ENCODE measurements at places on chromosomes 4 and X.

- no peak for DNase-seq
Observed at GRCh38 chr4:147826288-147826646, 94.4 kb downstream of the ARHGAP10 start.

GRCh38 chr4:100963627-100964026 is 383.7 kb downstream of the PPP3CA start:
- no peak for DNase-seq

GRCh38 chr4:159979351-159979750 is 876.5 kb downstream of the RAPGEF2 start:
- DNase-seq: no peak

DNA sequence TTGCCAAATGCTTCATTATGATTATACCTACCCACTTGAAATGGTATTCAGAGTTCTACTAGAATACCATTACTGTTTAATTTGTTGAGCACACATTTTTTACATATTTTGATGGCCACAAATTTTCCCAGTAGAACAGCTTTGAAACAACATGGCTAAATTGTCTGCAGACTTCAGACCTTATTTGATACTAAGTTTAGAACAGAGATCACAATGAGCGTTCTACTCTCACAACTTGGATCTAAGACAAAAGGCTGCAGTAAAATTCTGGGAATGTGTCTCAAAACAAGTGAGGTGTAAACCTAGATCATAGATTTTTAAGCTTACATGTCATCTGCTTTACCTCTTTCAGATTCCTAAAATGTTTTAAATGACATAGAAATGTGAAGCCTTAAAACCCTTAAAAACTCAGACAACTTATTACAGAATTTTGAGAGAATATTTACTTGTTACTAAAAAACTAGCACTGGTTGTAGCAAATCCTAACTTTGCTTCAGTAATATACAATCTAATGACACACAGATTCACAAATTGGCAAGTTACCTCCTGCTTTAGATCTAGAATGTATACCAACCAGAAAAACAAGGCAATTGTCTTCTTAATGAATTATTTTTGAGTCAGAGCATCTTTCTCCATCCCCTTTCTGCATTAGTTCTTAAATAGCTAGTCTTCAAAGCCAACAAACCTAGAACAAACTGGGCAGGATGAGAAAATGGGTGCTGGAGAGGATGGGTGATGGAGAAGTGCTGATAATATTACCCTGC is 243.3 kb downstream of the SLC7A11 start:
- no peak for DNase-seq

- no peak for DNase-seq
Observed at GRCh38 chr4:100889401-100889800, 371.6 kb upstream of the EMCN start.

DNA sequence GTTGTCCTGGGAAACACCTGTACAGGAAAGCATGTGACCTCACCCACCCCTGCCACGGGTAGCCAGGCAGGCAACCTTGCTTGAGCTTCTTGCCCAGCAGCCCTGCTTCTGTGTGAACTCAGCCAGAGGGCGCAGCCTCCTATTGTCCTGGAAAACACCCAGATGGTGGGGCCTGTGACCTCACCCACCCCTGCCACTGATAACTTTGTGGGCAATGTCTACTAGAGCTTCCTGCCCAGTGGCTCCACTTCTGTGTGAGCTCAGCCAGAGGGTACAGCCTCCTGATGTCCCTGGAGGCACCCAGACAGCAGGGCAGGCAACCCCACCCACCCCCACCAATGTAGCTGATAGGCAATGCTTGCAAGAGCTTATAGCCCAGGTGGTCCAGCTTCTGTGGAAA is 146.3 kb downstream of the DTHD1 start:
- DNase-seq: no peak

GRCh38 chrX:109714340-109714958 is 18.6 kb downstream of the ACSL4 start:
- DNase-seq: no peak

- DNase-seq: no peak
Observed at GRCh38 chr4:94974773-94975172, 217.0 kb downstream of the BMPR1B start.

GRCh38 chrX:18997916-18998315 is 14.0 kb upstream of the PHKA2 start:
- no peak for DNase-seq
